Stimulated activated CD4-positive, alpha-beta T cell treated with anti-CD3 and anti-CD28 coated beads, Interleukin-4, amount 100 ng/mL, for 48 hours (primary cell): ENCODE measurements at places on chromosomes 2 and 18.

DNA sequence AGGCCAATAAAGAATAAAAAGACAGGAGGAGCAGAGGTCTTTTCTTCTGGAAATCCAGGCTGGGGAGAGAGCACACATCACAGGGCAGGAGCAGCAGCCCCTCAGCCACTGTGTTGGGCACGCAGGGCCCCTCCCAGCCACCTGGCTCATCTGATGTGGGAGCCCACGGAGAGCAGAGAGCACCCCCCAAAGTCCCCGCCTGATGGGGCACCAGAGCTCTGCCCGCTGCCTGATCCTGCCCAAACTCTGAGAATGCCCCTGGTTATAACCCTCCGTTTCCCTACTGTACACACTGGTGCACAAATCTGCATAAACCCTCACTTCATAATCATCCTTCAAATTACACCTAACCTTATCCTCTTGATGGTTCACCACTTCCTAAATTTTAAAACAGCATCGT is 111.3 kb downstream of the HDAC4 start:
- DNase-seq: no peak

- DNase-seq: no peak
Observed at GRCh38 chr2:182606728-182607681, 109.1 kb upstream of the DNAJC10 start.

- no peak for DNase-seq
Observed at GRCh38 chr2:151716721-151717120, 17.6 kb downstream of the NEB start.

GRCh38 chr2:172374318-172375240 is 52.8 kb upstream of the ITGA6 start:
- DNase-seq: no peak

DNA sequence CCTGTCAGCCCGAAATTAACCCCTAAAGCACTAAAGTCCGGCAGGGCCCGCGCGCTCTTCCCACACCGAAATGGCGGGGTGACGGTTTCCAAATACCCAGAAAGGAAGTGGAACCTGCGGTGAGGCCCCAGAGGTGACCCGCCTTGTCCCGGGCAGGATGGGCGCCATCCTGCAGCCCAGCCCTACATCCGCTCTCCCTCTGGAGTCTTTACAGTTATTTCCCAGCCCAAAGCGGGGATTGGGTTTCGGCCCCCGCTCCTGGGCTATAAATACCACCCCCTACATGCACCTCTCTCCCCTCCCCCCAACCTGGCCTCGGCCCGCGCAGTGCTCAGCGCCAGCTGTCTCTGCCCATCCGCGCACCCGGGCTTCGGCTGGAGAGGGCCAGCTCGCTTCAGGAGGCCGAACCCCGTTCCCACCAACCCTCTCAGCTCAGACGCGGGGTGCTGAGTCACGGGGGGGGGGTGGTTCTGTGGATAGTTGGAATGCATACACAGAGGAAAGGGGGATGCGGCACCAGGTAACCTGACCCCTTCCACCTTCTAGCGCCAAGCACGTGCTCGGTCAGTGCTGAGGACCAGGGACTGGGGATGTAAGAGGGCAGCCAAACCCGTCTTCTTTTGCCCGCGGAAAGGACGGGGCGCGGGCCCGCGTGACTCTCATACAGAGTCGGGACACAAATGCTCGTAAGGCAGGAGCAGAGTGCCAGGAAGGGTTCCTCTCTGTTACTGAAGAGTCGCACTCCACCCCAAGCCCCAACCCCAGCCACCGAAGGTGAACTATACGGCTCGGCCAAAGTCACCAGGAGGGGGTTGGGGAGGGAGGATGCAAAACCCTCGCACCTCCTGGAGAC is at the start of gene TUBA4B:
TSS of gene TUBA4B (plus strand) at position 344 of the 853 bp plus-strand sequence. CDS start at position 509, 165 bp downstream.
- DNase-seq: peak; percentile 35

GRCh38 chr2:63692002-63692606 is 103.3 kb downstream of the MDH1 start:
- no peak for DNase-seq

DNA sequence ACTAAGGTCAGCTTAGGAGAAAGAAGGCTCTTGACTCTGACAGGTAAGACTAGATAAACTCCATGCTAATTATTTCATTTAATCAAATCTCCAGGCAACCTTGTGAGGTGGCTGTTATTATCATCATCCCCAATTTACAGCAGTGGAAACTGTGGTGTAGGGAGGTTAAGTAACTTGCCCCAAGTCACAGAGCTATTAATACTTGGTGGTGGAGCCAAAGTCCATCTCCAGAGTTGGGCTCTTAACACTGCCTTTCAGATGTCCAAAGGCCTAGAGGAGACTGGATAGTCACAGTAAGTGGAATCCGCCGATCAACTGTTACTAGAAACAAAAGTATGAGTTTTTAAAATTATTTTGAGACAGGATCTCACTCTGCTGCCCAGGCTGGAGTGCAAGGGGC is 46.6 kb upstream of the SP3 start:
- DNase-seq: no peak

DNA sequence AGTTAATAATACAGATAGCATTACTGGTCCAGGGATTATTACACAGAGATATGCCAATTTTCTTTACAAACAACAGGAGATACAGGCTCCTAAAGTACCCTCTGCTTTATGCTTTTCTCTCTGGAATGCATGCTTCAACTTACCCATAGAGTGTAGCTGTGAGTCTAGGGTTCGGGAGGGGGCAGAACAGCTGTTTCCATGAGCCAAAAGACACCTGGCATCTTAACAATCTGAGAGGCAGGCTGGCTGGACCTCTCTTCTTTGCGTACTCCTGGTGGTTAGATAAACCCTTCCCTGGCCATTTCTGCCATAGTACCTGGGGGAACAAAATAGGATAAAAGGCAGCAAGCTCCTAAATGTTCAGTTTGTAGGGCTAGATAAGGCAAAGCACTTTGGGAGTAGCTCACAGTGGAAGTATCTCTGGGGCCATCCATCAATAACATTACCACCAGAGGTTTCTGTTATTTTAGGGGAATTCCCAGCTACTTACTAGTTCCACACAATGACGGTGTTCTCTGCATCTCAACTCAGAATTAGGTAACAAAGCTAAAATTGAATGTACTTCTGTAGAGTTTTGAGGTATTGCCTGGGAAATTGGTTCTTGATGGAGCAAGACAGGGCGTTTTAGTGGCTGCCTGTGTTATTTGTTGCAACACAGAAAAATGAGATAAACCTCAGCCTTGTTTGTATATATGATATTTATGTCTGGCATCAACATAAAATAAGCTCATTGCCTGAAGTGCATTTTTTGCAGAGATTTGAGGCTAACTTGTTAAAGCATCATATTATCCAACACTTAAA is 6.2 kb upstream of the CCDC85A start:
- no peak for DNase-seq

- DNase-seq: no peak
Observed at GRCh38 chr2:68905116-68905515, 33.9 kb upstream of the BMP10 start.

GRCh38 chr2:145631561-145631960 is 1111.6 kb upstream of the ZEB2 start:
- DNase-seq: no peak

DNA sequence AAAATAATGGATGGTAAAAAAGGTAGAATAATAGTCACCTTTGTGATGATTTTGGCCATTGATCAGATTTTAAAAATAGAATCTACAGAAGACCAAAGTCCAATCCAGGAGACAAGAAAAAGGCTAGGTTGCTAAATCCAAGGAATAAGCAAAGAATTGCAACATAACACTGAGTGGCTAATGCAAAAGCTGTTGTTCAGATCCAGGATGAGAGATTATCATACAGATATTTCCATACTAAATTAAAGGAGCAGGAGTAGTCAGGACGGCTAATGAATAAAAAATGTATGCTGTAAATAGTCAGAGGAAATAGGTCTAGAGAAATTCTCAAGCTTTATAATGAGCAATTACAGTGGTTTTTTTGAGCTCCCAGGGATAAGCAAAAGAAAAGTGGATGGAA is 745.9 kb upstream of the ACVR2A start:
- no peak for DNase-seq

- no peak for DNase-seq
Observed at GRCh38 chr18:3248658-3249359, 1.2 kb downstream of the MYL12A start.

GRCh38 chr2:56299171-56299691 is 115.4 kb downstream of the CCDC85A start:
- no peak for DNase-seq

GRCh38 chr2:126888046-126888445 is 10.6 kb upstream of the TEX51 start:
- no peak for DNase-seq

DNA sequence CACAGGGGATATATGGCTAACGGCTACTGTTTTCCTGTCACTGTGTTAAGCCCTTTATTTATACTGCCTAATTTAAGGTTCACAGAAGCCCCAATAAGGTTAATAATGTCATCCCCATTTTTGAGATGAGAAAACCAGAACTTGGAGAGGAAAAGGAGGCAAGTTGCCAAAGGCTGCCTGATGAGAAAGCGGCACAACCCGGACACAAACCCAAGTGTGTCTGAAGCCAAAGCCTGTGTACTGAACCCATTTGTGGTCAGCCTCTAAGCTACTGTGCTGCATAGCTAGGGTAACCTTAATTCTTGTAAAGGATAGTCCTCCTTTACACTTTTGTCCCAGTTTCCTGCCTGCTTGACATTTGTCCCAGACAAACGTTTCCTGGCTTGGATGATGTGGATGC is 954.7 kb upstream of the FANCL start:
- no peak for DNase-seq

- no peak for DNase-seq
Observed at GRCh38 chr2:25420820-25421237, 79.1 kb upstream of the DNMT3A start.

DNA sequence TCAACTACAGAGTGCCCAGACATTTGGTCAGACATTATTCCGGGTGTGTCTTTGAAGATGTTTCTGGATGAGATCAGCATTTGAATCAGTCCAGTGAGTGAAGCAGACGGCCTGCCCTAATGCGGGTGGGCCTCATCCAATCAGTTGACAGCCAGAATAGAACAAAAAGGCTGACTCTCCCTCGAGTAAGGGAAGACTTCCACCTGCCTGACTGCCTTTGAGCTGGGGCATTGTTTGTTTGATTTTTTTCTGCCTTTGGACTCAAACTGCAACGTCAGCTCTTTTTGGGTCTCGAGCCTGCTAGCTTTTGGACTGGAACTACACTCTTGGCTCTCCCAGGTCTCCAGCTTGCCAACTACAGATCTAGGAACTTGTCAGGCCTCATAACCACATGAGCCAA is 111.7 kb upstream of the AGAP1 start:
- DNase-seq: no peak

GRCh38 chr2:64859312-64860212 is 129.6 kb upstream of the SLC1A4 start:
- DNase-seq: no peak

DNA sequence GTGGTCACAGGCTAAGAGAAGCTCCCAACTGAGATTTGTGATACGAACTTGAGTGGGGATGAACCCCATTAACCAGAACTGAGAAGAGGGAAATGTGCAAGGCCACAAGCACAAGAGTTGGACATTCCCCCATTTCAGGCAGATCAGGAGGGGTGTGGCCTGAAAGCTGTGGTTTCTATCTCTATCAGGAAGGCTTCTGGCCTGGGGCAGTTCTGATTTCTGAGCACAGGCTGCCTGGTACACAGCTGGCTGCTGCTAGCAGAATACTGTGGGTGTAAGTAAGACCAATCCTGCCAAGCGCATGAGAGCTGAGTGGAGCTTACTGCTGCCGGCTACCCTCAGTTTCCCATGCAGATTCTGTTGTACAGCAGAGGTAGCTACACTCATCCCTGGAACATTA is 484.6 kb downstream of the SATB2 start:
- DNase-seq: no peak

DNA sequence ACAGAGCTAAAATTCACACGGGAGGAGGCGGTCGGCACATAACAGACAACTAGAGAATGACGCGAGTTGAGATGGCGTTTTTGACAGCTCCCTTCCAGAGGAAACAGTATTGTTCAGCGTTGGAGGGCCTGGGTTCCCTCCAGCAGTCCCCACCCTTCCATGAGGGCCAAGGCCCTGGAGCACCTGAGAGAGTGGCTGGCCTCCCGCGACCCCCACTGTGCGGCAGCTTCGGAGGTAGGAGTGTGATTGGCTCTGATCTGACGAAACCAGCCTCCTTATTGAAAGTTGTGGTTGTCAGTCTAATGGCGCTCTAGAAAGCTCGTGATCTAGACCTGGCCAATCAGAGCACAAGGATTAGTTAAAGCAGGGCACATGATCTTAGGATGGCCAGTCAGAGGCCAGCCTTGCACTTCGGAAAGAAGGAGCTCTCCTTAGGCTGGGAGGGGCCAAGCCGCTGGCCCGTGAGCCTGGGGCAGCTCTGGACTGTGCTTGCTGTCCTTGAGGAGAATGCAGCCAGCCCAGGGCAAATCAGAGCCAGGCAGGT is 104.5 kb upstream of the CELF4 start:
- DNase-seq: no peak

- DNase-seq: peak; percentile 69
Observed at GRCh38 chr2:8678731-8679566, 2.9 kb upstream of the ID2 start.

- no peak for DNase-seq
Observed at GRCh38 chr2:42021464-42021863, 26.4 kb upstream of the PKDCC start.

GRCh38 chr2:222819722-222820333 is 41.0 kb upstream of the ACSL3 start:
- DNase-seq: no peak

DNA sequence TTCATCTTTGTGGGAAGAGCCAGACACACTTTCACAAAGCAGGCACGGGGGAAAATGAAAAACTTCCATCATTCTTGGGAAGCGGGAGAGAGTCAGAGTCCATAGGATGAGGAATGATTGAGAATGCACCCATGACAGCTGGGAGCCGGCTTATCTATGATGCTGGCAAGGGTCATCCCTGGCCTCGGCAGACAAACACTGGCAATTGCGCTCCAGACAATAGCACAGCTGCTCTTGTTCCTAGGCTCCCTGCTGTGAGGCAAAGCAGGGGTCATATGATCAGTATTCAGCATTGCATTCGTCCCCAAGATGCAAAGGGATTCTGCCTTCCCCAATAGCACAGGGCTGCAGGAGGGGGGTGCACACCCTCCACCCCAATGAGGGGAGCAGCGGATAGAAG is 33.0 kb downstream of the CYRIA start:
- DNase-seq: no peak

DNA sequence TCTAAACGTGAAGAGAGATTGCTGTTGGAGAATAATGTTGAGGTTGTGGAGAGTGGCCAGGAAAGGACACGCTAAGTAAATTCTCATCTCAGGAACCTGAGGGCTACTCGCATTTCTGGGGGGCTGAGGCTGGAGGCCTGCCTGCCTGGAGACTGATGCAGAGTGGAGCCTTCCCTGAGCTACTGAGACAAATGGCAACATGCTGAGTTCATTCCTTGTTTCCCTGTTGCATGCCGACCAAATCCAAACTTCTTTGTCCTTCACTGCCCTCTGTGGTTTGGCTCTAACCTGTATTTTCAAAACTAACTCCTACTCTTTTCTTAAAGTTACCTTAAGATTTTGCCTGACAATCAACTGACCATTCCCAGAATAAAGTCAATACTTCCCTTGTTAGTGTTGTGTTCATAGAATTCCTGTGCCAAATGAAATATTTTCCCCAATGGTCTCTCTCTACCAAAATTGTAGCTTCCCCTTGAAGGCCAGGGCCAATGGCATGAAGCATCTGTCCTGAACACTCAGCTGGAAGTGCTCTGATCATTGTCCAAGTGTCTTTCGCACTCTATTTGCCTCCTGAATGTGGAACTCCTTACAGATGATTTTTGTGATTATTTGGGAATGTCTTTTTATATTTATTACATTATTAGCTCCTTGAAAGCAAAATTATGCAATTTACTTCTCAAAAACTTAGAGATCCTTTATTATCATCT is 1085.6 kb downstream of the SOCS6 start:
- DNase-seq: no peak
